GM23338 (cell line): ENCODE measurements at places on chromosomes 5 and 9. TPM values are rescaled to one million over a fixed set of nuclear protein-coding genes. Genes with fewer than 3 reads are reported as not detected.
A peak's percentile ranks its signal among the peaks of the same experiment; 100 is the strongest.

DNA sequence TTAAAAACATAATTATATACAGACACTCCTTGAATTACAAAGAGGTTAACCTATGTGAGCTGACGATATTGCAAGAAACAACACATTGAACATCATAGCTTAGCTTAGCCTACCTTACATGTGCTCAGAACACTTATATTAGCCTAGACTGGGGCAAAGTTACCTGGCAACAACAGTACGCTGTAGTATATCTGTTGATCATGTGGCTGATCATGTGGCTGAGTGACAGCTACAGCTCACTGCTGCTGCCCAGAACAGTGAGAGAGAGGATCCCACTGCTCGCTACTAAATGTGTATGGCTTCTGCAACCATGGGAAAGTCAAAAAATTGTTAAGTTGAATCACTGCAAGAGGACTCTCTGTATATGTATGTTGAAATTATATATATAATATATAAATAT, 169.9 kb downstream of the CDH9 start:
- DNase-seq: no peak
- H3K27ac ChIP-seq: no peak overlapping the region
- no peaks in the 10 kb centered on the region for H3K36me3 ChIP-seq
- no peaks in the 10 kb centered on the region for H3K27me3 ChIP-seq
- no peak overlapping the region for H3K4me3 ChIP-seq

DNA sequence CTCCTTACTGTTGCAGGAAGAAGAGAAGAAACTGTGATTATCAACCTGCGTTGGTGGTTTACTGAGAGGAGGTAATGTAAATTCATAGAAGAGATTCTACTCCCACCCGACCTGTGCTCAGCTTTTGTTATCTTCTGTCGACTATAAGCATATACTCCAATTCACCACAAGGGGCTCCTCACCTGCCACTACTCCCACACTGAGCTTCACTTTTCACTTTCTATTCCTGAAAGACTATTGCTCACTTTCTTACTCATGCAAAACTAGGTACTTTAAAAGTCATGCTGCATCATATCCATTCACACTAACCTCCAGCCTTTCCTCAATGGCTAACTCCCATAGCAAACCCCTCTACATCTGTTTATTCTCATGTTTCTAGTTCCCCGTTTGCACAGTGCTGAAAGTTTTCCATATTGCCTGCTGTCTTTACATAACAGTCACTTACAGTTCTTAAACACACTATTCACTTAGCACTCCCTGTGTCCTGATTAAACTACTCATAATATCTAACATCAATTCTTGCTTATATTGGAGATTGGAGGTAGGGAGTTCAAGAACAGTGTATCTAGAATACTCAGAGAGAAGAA, 1062.6 kb downstream of the NR2F1-AS1 start:
- no peak overlapping the region for H3K4me3 ChIP-seq
- H3K27me3 ChIP-seq: no peaks in the 10 kb centered on the region
- DNase-seq: peak; percentile 70
- no peaks in the 10 kb centered on the region for H3K4me1 ChIP-seq
- no peak overlapping the region for H3K27ac ChIP-seq
- no peaks in the 10 kb centered on the region for H3K36me3 ChIP-seq

GRCh38 chr5:133109655-133110483, 58.1 kb downstream of the HSPA4 start:
- DNase-seq: peak; percentile 42
- H3K27ac ChIP-seq: no peak overlapping the region
- H3K36me3 ChIP-seq: peaks cover 4% of the 10 kb centered on the region; the same call in 1 of the 2 replicates
- H3K27me3 ChIP-seq: no peaks in the 10 kb centered on the region

DNA sequence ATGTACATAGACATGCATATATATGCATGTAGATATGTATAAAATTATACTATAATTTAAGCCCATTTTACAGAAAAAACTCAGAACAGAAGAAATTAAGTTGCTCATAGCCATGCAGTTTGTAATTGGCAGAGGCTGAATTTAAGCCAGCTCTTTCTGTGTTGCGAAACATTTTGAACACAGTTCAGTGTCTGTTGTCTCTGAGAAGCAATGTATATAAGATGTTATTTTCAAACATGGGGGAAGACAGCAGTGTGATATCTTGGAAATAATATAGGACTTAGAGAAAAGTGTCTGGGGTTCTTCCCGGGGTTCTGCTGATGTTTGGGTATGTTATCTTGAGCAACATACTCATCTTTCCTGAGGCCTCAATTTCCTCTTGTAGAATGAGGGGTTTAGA, 37.6 kb downstream of the SVEP1 start:
- no peaks in the 10 kb centered on the region for H3K27me3 ChIP-seq
- no peak overlapping the region for H3K4me3 ChIP-seq
- DNase-seq: no peak

GRCh38 chr5:180811623-180812124, 9.1 kb upstream of the MGAT1 start:
- H3K4me3 ChIP-seq: peak overlapping the region; percentile 95
- no peaks in the 10 kb centered on the region for H3K36me3 ChIP-seq
- peaks cover 28% of the 10 kb centered on the region for H3K4me1 ChIP-seq
- no peaks in the 10 kb centered on the region for H3K27me3 ChIP-seq
- DNase-seq: no peak
- no peak overlapping the region for H3K27ac ChIP-seq

DNA sequence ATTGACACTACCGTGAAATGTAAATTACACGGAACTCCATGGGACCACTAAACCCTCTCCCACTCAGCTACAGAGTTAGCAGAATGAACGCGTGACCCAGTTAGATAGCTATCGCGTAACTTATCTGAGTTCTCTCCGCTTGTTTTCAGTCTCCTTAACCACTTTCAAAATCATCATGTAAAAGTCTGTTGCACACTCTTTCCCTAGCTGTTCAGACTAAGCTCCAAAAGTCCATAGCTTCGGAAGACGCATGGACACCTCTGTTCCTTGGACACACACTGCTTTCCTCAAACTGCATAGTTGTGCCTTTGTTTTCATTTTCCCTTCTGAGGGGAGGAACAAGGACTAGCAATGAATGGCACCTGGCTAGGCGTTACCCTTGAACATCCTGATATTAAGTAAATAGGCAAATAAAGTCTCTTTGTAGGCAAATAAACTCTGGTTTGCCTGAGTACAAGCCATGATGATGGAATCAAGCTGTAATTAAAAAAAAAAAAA, 83.3 kb downstream of the DAPK1 start:
- no peaks in the 10 kb centered on the region; the same call in 1 of the 2 replicates for H3K36me3 ChIP-seq
- H3K4me1 ChIP-seq: peaks cover 6% of the 10 kb centered on the region
- H3K4me3 ChIP-seq: no peak overlapping the region
- no peak overlapping the region for H3K27ac ChIP-seq

DNA sequence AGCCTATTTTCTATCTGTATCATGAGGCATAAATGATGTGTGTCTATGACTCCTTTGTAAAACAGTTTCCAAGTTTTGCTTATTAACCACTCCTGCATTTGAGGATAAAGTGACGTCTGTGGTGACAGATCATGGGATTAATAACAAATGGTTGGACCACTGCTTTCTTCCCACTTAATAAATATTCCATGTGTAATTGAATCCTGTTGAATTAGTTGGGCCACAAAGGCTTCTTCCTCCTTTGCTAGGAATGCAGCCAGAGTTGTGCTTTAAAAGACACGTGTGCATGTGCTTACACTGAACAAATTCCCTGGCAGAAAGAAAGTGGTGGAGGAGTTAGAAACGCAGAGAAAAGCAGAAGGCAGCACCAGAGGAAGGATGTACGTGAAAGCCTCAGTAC, 150.2 kb downstream of the ACTBL2 start:
- no peak overlapping the region for H3K27ac ChIP-seq
- H3K4me3 ChIP-seq: no peak overlapping the region
- H3K36me3 ChIP-seq: no peaks in the 10 kb centered on the region
- no peaks in the 10 kb centered on the region for H3K27me3 ChIP-seq
- H3K4me1 ChIP-seq: no peaks in the 10 kb centered on the region

- H3K4me3 ChIP-seq: no peak overlapping the region
- peak; percentile 50 for DNase-seq
- H3K27me3 ChIP-seq: no peaks in the 10 kb centered on the region
- H3K36me3 ChIP-seq: no peaks in the 10 kb centered on the region
- H3K4me1 ChIP-seq: no peaks in the 10 kb centered on the region
Measured at GRCh38 chr5:180156141-180156540, 52.9 kb downstream of the RASGEF1C start.

GRCh38 chr9:136439481-136440408, at the start of gene INPP5E:
Gene INPP5E, minus strand, starts transcription at chr9:136439845. Its CDS starts 426 bp downstream, at chr9:136439419.
- H3K36me3 ChIP-seq: peaks cover 10% of the 10 kb centered on the region
- peak within 1 kb of the TSS; percentile 80 for H3K27ac ChIP-seq
- no peaks in the 10 kb centered on the region for H3K4me1 ChIP-seq
- H3K4me3 ChIP-seq: peak within 1 kb of the TSS; percentile 85
- peak; percentile 87 for DNase-seq

GRCh38 chr5:53479045-53479589, 1.3 kb upstream of the FST start:
- peaks cover 24% of the 10 kb centered on the region for H3K27me3 ChIP-seq
- peak; percentile 32 for DNase-seq
- peaks cover 16% of the 10 kb centered on the region for H3K4me1 ChIP-seq
- no peak overlapping the region for H3K27ac ChIP-seq
- peak overlapping the region; percentile 96 for H3K4me3 ChIP-seq

- DNase-seq: no peak
- no peaks in the 10 kb centered on the region for H3K27me3 ChIP-seq
- no peaks in the 10 kb centered on the region for H3K36me3 ChIP-seq
- H3K4me1 ChIP-seq: peaks cover 14% of the 10 kb centered on the region
- H3K4me3 ChIP-seq: no peak overlapping the region
Measured at GRCh38 chr9:129713402-129713679, 39.5 kb downstream of the PTGES start.

GRCh38 chr5:177994561-177995190, 1.4 kb downstream of the PROP1 start:
- H3K36me3 ChIP-seq: no peaks in the 10 kb centered on the region
- no peak for DNase-seq
- no peak overlapping the region for H3K4me3 ChIP-seq
- H3K27me3 ChIP-seq: no peaks in the 10 kb centered on the region

DNA sequence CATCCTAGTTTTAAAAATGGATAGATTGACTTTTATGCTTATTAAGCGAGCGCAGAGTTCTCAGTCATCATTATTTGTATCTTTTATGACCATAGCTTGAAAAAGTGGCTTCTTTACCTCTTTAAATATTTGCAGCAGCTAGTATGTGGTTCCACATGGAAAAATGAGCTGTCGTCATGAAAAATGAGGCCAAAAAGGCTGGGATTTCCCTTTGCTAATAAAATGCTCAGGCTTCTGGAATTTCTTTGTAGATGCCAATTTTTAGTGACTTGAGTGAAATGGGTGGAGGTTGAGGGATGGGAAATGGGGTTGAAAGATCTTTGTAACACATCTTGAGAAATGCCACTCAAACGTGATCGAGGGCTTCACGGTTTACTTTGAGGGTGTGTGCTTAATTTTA, 35.2 kb downstream of the RAI14 start:
- peaks cover 14% of the 10 kb centered on the region; the same call in 1 of the 2 replicates for H3K36me3 ChIP-seq
- H3K4me1 ChIP-seq: peaks cover 40% of the 10 kb centered on the region
- DNase-seq: no peak
- H3K27ac ChIP-seq: peak overlapping the region; percentile 53; the same call in 1 of the 2 replicates
- H3K27me3 ChIP-seq: no peaks in the 10 kb centered on the region

DNA sequence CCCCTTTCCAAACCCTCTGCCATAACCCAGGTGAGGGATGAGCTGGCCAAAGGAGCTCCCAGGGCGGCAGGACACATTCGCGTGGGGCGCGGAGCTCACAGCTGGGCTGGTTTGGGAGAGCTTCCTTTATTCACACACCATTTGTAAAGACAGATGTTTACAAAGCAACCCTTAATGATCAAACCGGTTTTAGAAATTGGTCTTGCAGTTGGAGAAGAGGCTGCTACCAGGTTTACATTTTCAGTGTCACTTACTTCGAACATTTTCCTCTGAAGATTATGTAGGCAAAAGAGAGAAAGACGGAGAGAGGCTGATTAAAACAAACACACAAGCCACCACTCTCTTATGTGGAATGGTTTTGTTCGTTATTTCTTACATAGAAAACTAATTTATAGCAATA, 648.7 kb downstream of the IRX1 start:
- DNase-seq: no peak
- no peaks in the 10 kb centered on the region for H3K4me1 ChIP-seq
- H3K4me3 ChIP-seq: no peak overlapping the region
- H3K27ac ChIP-seq: no peak overlapping the region

GRCh38 chr9:72691671-72692070, 170.3 kb downstream of the TMC1 start:
- H3K4me1 ChIP-seq: no peaks in the 10 kb centered on the region
- H3K27ac ChIP-seq: no peak overlapping the region
- DNase-seq: no peak
- no peaks in the 10 kb centered on the region for H3K36me3 ChIP-seq
- H3K4me3 ChIP-seq: no peak overlapping the region

DNA sequence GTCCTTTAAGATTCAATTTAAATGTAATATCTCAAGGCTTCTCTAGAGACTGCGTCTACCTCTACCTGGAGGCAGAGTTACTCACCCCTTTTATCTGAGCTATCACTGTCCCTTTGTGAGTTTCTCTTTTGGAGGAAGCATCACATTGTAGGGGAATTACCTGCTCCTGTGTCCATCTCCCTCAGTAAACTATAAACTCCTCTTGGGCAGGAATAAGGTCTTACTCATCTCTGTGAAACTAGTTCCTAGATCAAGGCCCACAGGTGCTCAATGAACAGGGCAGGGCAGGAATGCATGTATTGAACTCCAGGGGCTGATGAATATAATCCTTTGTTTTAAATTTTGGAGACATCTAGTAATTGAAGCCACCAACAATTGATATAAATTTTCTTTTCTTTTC, 139.8 kb upstream of the ERCC6L2 start:
- H3K4me3 ChIP-seq: no peak overlapping the region
- no peaks in the 10 kb centered on the region for H3K36me3 ChIP-seq
- no peaks in the 10 kb centered on the region for H3K27me3 ChIP-seq
- no peaks in the 10 kb centered on the region for H3K4me1 ChIP-seq
- DNase-seq: no peak

DNA sequence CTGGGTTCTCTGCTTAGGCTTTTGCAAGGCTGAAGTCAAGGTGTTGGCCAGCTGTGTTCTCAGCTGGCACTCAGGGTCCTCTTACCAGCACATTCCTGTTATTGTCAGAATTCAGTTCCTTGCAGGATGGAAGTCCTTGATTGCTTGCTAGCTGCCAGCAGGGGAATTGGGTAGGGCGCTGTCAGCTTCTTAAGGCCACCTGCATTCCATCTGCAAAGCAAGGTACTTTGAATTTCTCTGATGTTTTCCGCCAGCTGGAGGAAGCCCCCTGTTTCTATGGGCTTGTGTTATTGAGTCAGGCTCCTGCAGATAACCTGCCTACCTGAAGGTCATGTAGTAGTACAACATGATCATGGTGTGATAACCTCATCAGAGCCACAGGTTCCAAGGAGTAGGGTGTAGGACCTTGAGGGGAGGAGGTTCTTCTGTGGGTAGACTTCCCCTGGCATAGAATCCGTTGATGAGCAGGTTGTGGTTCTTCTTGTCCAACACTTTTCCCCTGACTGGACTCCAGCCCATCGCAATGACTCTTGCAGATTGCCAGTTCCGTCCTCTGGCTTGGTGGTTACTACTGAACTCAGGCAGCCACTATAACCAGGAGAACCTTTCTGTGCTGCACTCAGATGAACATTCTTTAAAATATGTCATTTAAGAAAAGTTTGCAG, 6.8 kb downstream of the TENT4A start:
- DNase-seq: peak; percentile 57
- H3K27me3 ChIP-seq: no peaks in the 10 kb centered on the region

MAPKAP1 gene
- total RNA-seq: 95.4 and 98.5 TPM in 2 replicates

RANBP17 gene
- total RNA-seq: 53.1 and 92.5 TPM in 2 replicates

BTF3 gene
- total RNA-seq: 472 and 506 TPM in 2 replicates

PIP5KL1 gene
- total RNA-seq: 7.5 and 13.4 TPM in 2 replicates

PLPP7 gene
- total RNA-seq: 2.4 and 4.4 TPM in 2 replicates

ARHGEF39 gene
- 16.8 and 25.7 TPM in 2 replicates for total RNA-seq

FBXO4 gene
- 0.54 and 0.63 TPM in 2 replicates for total RNA-seq

ERCC6L2 gene
- 69.5 and 80.6 TPM in 2 replicates for total RNA-seq

EPB41L4B gene
- total RNA-seq: 32.2 and 34.4 TPM in 2 replicates

SVEP1 gene
- total RNA-seq: 0.50 and 0.63 TPM in 2 replicates

ZNF618 gene
- 19.6 and 22.1 TPM in 2 replicates for total RNA-seq
